MCF 10A (cell line): ENCODE measurements at places on chromosomes 6 and 20. TPM values are rescaled to one million over a fixed set of nuclear protein-coding genes. Genes with fewer than 3 reads are reported as not detected.

The GJA1 gene
- total RNA-seq: not detected in 2 replicates

The KIAA1755 gene
- total RNA-seq: not detected in 2 replicates

The TCP11 gene
- not detected in 2 replicates for total RNA-seq

The CST7 gene
- total RNA-seq: not detected in 2 replicates

The MAN1A1 gene
- total RNA-seq: 1.3 and 1.6 TPM in 2 replicates

DNA sequence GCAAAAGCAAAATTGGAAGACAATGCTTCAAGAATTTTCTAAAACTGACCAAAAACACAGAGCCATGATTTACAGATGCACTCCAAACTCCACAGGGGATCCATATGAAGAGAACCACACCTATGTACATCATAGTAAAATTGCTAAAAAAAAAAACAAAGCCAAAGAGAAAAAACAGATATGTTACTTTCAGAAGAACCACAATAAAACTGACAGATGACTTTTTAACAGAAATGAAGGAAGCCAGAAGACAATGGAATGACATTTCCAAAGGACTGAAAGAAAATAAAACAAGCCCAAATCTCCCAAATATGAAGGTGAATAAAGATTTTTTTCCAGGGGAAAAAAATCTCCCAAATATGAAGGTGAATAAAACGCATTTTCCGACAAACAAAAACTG, 17.5 kb downstream of the TRERF1 start:
- H3K27ac ChIP-seq: no peak overlapping the region
- H3K36me3 ChIP-seq: peaks cover 35% of the 10 kb centered on the region
- H3K4me1 ChIP-seq: peaks cover 6% of the 10 kb centered on the region
- DNase-seq: no peak

GRCh38 chr20:37262505-37262904, 891 bp upstream of the GHRH start:
- no peaks in the 10 kb centered on the region for H3K36me3 ChIP-seq
- H3K27me3 ChIP-seq: peaks cover 54% of the 10 kb centered on the region
- H3K27ac ChIP-seq: no peak overlapping the region
- peaks cover 6% of the 10 kb centered on the region for H3K4me1 ChIP-seq
- DNase-seq: peak; percentile 35

DNA sequence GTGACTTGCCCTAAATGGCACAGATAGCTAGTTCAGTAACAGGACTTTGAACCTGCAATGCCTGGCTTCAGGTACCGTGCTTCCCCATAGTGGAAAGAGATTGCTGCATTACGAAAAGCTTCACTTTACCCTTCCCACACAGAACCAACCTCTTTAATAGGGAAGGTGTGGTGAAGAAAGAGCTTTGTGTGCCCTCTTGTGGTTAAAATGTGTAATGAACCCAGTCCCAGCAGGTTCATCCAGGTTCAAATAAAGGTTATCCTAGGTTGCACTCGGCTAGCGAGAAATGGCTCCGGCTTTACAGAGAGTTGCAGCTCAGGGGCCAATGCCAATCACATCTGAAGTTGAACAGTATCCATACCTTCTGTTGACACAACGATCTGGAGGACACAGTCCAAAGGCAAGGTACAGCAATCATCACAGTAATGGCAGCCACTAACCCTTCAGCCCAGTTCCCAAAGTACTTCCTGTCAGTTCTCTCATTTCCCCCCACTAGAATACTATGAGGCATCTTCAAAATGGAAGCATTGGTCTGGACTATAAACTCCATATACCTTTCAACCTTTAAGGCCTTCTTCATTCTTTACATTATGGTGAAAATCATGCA, 3.0 kb downstream of the DEFB115 start:
- H3K27me3 ChIP-seq: no peaks in the 10 kb centered on the region
- H3K4me1 ChIP-seq: no peaks in the 10 kb centered on the region
- H3K36me3 ChIP-seq: no peaks in the 10 kb centered on the region
- peak; percentile 27 for DNase-seq

DNA sequence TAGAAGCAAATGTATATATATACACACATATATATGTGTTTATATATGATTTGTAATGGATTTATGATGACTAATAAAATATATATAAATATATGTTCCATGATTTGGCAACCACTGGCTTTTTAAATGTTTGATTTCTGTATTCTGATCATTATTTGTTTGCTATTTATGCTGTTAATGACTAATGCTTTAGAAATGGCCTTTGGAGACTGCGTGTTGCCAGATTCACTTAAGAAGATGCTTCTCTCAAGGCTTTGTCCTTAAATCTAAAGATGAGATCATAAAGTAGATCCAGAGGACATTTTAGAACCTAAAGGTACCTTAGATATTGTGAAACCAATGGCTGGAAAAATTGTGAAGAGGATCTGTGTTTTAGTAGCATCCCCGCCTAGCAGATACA, 116.0 kb upstream of the SUPT3H start:
- no peak overlapping the region for H3K27ac ChIP-seq
- H3K4me1 ChIP-seq: no peaks in the 10 kb centered on the region
- DNase-seq: no peak
- no peaks in the 10 kb centered on the region for H3K27me3 ChIP-seq
- no peak overlapping the region for H3K4me3 ChIP-seq
- H3K36me3 ChIP-seq: peaks cover 10% of the 10 kb centered on the region

DNA sequence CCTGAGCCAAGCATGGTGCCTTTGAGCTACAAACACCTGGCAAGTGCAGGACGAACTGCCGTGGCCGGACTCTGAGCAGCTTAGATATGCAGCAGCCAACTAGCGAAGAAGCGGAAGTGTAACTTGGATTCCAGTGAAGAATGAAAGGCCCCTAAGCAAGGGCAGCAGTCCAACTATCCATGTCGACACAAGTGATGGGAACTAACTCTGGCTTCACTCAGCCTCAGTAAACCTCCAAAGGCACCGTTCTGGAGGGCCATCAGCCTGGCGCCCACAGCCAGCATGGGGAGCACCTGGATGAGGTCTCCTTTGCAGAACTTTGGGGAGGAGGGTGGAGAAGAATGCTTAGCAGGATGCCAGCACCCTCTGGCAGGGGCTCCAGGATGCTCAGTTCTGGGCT, 78.4 kb upstream of the MLN start:
- no peak overlapping the region for H3K4me3 ChIP-seq
- no peaks in the 10 kb centered on the region for H3K36me3 ChIP-seq
- DNase-seq: no peak
- no peak overlapping the region for H3K27ac ChIP-seq

- DNase-seq: no peak
- H3K4me3 ChIP-seq: no peak overlapping the region
- no peaks in the 10 kb centered on the region for H3K27me3 ChIP-seq
Observed at GRCh38 chr6:37930288-37930971, 110.9 kb downstream of the ZFAND3 start.

- peaks cover 10% of the 10 kb centered on the region for H3K4me1 ChIP-seq
- no peaks in the 10 kb centered on the region for H3K36me3 ChIP-seq
- H3K27ac ChIP-seq: no peak overlapping the region
- DNase-seq: no peak
Observed at GRCh38 chr6:127453845-127454619, 5.2 kb downstream of the KIAA0408 start.

DNA sequence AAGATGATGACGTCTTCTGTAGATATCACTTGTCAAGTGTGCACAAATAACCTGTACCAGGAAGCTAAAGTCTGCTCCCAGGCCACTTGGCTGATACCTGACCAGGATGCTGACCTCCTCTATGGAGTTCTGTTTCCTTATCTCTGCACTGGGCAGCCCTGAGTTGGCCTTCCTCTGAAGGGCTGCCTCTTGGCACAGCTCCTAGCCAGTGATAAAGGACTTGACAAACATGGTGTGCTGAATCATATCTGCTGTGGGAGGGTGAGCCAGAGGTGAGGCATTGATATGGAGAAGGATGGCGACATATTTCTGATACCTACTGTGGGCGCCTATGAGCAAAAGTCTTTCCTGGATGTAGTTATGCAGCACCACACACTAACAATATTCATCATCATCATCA, 32.8 kb upstream of the FOXA2 start:
- no peak overlapping the region for H3K27ac ChIP-seq
- no peaks in the 10 kb centered on the region for H3K36me3 ChIP-seq
- H3K4me3 ChIP-seq: no peak overlapping the region
- peaks cover 17% of the 10 kb centered on the region for H3K27me3 ChIP-seq
- H3K4me1 ChIP-seq: peaks cover 6% of the 10 kb centered on the region
- peak; percentile 25 for DNase-seq

DNA sequence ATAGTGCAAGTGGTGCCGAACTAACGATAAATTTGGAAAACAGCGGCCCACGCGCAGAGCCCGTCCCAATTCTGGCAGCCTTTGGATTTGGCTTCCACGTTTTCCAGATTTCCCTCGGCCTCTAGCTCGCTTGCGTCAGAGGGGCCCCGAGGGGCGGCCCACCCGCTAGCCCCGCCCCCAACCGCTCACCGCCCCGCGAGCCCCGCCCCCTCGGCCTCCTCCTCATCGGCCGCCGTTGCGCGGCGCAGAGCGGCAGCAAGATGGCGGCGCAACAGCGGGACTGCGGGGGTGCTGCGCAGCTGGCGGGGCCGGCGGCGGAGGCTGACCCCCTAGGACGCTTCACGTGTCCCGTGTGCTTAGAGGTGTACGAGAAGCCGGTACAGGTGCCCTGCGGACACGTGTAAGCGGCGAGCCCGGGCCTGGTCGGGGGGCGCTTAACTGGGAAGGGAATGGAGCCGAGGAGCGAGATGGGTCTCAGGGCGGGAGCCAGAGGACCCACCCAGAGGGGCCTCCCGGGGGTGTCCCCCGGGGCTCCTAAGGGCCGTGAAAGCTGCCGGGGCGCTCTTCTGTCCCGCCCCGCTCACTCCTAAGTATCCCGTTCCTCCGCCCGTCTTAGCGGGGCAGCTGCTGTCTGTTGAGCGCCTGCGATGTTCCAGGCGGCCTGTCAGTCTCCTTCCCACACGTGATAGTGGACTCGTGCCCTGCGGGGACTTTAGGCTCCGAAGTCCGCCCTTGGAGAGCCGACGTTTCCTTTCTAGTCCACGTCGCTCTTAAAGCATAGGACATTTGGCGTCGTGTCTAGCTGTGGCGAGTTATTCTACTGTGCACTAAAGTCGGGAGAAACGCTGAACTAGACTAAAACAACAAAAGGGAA, at the start of gene RNF114:
Gene RNF114, plus strand, starts transcription at position 245 of the 874 bp plus-strand sequence. Its CDS starts 16 bp downstream, at position 261.
- peaks cover 24% of the 10 kb centered on the region for H3K36me3 ChIP-seq
- peaks cover 23% of the 10 kb centered on the region for H3K4me1 ChIP-seq
- H3K27ac ChIP-seq: peak within 1 kb of the TSS; percentile 69
- DNase-seq: peak; percentile 90
- H3K4me3 ChIP-seq: peak within 1 kb of the TSS; percentile 85
